Fibroblast of lung (primary cell): ENCODE measurements at places on chromosomes 2 and 18. TPM values are rescaled to one million over a fixed set of nuclear protein-coding genes. Genes with fewer than 3 reads are reported as not detected.

DNA sequence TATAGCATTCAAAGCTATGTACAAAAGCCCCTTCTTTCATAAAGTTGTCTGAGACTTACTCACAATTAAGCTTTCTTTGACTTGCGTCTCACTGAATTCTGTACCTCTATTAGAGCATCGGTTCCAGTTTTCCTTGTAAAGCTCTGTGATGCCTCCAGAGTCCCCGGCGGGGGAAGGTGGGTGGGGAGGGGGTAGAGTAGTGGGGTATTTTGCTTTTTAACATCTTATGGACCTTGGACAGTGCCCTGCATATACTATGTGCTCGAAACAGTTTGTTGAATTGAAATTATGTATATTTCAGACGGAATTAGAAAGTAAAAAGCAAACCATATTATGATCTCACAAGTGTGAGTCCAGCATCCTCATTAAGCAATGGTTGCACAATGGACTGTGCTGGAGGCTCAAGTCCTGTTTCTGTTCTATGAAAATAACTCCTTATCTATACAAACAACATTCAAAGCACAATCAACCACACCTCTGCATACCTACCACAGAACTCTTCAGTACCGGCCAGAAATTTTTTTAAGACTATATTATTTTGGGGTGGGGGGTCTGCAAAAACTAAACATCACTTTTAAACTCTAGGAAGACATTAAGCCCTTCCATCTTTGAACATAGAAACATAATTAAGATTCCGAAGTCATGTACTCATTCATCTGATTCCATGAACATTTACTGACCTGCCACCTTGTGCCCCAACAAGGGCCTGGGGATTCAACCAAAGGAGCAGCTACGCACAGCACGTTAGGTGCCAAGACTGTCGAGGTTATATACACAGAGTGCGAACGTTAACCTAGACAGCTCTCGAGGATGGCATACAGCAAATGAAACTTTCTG lies 908 bp downstream of the STAT1 start:
- peak; percentile 49 for DNase-seq

Gene C1QL2
- not detected in 2 replicates for polyA plus RNA-seq

- peak; percentile 20 for DNase-seq
These were observed 17.0 kb upstream of the CD8A start for GRCh38 chr2:86807468-86808275.

Gene NEURL3
- polyA plus RNA-seq = not detected in 2 replicates

DNA sequence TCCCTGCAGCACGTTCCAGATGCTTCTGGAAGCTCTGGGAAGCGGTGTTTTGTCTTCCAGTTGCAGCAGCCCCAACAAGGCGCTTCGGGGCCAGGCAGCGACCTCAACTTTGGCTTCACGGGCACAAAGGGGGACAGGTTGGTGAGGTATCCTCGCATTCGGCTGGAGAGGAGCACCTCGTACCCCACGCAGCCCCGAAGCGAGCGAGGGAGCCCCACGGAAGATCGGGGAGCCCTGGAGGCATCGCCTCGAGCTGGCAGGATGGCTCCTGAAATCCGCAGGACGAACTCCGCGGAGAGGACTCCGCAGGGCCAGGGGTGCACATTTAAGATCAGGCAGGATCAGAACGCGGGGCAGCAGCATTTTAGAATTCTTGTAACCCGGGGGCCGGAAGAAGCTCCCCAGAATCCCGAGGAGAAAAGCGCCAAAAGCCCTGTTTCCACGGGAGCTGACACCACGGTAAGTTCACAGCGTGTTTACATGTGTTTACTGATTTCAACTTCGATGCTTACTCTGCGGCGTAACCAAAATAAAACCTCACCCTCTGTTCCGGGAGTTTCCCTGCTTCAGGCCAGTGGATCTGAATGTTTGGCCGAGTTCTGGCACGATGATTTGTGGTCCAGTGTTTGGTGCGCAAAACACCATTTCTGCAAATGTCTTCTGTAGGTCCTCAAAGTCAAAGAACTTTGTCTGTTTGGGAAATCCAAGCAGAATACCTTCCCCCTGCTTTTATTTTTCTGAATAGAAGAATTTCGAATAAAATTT lies 212.5 kb downstream of the NEDD4L start:
- DNase-seq = no peak

GRCh38 chr18:36558234-36558633 lies 260.7 kb downstream of the FHOD3 start:
- DNase-seq = no peak

Gene INHBB
- 0.01 TPM in 1 of 2 replicates, not detected in the other for polyA plus RNA-seq

- DNase-seq = peak; percentile 36
These were observed 398.9 kb downstream of the RND3 start for GRCh38 chr2:150088538-150088937.

- DNase-seq = no peak
These were observed 12.8 kb downstream of the TMEM127 start for GRCh38 chr2:96253006-96253405.

DNA sequence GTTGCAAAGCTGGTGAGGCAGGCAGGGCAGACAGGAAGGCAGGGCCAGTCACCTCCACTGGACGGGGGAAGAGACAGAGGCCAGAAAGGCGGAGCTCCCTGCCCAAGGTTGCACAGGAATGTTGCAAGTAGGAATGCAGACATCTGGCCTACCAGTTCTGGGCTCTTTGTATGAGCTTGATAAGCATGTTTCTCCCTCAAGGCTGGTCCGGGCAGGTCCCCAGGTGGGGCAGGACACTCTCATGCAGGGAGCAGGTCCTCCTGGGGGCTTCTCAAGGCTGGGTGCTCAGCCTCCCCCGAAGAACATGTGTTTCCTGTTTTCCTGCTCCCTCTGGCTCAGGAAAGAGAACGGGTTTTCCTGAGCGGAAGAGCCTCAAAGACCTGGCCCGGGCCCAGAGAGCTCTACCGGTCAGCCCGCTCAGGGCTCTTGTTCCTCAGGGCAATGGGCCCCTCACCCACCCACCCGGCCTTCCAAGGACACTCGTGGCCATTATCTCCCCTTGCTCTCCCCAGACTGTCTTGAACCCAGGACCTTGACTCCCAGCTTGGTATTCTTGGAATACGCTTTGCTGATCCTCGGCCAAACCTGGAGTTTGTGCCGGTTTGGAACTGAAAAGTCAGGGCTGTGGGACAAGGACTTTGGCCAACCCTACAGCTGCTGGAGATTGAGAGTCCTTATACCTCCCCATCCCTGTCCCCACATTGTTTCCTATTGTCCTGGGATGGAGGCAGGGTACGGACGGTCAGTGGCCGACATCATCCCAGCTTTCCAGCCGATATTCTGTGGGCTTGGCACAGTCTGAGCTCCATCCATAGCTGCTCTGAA lies 87.7 kb upstream of the HAAO start:
- DNase-seq = no peak

Gene OTOS
- polyA plus RNA-seq = not detected in 2 replicates

- no peak for DNase-seq
These were observed 42.5 kb upstream of the MAT2A start for GRCh38 chr2:85496436-85496835.

GRCh38 chr2:24472416-24472815 lies 18.6 kb upstream of the NCOA1 start:
- DNase-seq = no peak

DNA sequence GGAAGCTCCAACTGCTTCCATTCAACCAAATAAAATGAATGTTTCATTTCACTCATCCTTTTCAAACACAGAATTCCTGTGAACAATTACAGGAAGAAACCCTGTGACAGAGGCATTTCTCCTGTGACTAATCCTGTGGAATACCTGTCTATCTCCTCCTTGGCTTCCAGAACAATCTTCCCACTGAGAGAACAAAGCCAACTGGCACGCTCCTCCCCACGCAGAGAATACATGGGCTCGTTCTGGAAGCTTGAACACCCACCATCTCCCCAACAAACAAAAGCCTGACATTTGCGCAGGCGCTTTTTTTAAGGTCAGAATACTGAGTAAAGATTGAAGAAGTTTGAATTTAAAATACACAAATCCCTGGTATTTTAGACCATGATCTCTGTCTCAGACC lies 104.7 kb upstream of the SLC66A3 start:
- DNase-seq = peak; percentile 15

GRCh38 chr18:33805592-33805991 lies 227.6 kb downstream of the ASXL3 start:
- DNase-seq = no peak

DNA sequence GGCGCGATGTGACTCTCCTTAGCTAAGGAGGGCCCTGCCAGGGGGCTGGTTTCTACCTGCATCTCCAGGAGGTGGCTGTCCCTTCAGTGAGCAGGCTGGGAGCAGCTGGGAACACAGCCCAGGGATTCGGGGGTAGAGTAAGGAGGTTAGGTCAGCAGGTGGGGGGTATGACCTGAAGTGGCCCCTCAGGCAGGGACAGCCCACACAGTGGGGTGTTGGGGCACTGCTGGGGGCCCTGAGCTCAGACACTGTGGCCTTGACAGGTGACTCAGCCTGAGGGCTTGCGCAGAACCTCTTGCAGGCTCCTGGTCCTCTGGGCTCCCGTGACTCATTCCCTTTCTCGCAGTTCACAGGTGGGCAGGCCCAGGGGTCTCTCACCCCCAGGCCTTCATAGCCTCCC lies 185.8 kb upstream of the BCL2L11 start:
- DNase-seq = no peak

DNA sequence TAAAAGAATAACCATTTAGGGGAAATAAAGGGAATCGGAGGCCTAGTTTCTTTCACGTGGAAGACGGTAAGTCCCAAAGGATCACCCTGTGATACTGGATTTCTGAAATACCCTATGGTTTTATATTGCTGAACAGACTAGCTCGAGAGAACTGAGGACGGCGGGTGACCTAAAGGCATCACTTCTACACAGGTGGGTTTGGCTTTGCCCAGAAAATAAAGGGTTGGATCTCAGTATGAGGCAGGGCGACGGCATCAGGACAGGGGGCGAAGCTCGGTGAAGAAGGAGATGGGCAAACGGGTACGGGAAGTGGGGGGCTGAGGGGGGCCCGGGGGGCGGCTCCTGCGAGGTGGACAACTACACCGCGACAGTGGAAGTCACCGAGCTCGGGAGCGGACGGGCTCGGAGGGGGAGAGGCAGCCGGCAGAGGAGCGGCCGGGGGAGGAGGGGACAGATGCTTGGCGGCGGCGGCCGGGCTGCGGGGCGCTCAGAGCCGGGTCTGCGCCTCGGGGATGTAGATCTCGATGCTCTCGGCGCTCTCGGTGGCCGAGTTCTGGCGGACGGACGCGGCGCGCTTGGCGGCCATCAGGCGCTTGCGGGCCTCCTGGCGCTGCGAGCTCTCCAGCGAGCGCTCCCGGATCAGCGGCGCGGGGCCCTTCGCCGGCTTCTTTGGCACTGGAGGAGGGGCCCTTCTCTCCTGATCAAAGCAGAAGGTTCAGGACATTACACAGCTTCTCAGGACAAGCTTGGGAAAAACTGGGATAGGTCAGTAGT lies 48.9 kb downstream of the TGIF1 start:
- DNase-seq = peak; percentile 69

- DNase-seq = no peak
These were observed 238.5 kb downstream of the ZBTB7C start for GRCh38 chr18:48170651-48171050.

Gene MYOM1
- polyA plus RNA-seq = 0.05 and 0.07 TPM in 2 replicates

Gene HNRNPA3
- polyA plus RNA-seq = 81.2 and 106 TPM in 2 replicates

- DNase-seq = no peak
These were observed 2.1 kb upstream of the STK17B start for GRCh38 chr2:196173505-196173904.

GRCh38 chr2:240591784-240592183 lies 5.2 kb downstream of the CAPN10 start:
- no peak for DNase-seq

DNA sequence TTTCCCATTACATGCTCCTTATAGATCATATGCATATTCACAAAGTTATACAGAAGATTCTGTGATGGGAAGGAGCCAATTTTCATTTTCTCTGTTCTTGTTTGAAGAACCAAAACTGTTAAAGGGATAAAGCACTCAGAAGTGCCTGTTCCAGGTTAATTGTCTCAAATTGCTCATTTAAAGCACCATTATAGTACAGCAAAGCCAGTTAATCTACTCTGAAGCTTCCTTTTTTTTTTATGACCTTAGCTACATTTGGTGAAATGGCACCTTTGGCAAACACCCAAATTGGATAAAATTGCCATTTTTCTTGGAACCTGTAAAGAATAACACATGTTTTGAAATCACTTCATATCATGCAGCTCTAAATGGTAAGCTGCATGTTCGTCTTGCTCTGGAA lies 1092.3 kb downstream of the BCL11A start:
- DNase-seq = no peak
